ENCODE measurements at places on chromosomes 16 and 17.
A peak's percentile ranks its signal among the peaks of the same experiment; 100 is the strongest.

DNA sequence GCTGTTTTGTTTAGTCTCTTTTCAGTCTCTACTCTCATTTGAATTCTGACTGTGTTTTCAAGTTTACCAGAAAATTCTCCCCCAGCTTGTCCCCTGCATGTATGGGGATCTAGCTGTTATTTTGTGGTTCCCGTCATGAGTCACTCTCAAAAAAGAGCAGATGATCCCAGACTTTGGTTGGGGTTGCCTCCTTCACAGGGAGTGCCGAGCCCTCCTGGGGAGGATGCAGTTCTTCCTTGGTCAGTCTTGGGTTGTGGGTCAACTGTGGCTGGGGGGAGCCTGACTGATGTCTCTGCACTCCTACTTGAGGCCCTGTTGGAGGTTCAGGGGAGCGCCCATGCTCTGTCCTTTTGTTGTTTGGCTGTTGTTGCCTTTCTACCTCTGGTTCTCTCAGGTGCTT lies 37.7 kb downstream of the EPN2 start:
- no peak for DNase-seq

DNA sequence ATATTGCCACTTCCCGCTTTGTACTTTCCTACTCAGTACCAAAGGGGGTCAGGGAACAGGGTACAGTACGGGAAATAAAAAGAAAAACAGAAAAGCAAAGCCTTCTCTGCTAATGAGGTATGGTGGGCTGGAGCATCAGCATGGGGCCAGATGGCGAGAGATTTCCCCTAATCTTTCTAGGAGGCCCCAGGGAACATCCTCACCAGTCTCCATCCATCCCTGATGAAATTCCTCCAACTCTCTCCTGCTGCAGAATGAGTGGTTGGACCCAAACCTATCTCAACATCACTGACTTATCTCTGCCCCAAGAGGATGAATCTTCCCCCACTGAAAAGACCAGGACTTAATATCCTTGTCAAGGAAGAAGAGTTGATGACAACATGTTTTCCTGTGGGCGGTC lies 185.6 kb downstream of the C16orf78 start:
- no peak for DNase-seq

- DNase-seq = no peak
Measured at GRCh38 chr17:41909088-41909487, 9.7 kb downstream of the ACLY start.

DNA sequence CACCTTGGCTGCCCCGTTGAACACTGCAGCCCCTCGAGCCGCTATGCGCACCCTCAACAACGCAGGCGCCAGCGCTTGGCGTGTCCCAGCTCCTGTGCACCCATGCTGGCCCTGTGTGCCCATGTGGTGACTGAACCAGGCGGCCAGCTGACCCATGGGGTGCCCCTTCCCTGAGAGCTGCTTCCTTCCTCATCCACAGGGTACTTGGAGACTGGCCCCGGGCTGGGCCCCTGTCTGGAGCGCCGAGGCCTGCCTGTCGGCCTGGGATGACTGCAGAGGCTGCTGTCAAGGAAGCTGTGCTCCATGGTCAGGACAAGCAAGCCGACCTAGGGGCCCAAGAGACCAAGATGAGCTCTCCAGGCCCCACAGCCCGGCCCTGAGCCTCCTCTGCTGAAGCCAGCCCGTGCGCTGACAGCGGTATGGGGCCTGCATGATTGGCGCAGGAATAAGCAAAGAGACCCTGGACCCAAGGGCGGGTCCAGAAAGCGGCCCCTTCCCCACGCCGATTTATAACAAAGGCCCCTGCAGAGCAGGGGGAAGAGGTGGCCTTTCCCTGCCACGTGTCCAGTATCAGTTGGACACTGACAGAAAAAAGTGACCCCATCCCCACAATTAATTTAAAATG lies 21.6 kb upstream of the BAHCC1 start:
- no peak for DNase-seq

DNA sequence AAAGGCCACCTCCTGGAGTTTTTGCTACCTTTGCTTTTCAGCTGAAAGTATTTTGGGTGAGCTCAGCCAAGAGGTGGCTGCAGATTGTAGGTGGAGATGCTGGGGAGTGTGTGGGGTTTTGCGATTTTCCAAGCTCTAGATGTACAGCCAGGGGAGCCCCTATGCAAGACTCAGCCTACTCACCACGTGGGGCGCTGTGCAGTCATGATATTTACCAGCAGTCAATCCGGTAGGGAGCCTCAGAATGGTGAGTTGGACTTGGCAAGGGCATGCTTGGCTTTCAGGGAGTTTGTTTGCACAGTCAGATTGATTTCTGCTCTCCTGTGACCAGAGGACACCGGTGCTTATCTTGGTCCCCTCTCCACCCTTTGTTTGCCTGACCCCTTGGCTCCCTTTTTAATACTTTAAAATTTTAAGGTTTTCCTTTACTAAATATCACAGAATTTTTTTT lies 175.3 kb downstream of the UTP18 start:
- DNase-seq = peak; percentile 47

GRCh38 chr17:13765701-13766100 lies 164.0 kb upstream of the HS3ST3A1 start:
- DNase-seq = no peak

DNA sequence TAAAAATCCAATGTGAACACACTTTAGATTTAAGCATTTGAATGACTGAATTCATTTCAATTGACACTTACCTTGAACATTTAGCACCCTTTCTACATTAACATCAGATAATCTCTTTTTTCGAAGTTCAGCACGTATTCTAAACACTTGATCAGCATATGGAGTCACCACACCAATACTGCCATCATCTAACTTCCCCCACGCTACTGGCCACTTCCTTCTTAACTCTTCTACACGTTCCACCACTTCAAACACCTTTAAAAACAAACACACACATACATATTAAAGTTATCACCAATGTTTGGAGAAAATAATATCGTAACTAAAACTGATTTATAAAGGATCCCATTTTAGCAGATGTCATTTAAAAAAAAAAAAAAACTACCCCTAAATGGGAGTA lies 93.5 kb downstream of the CACNG1 start:
- no peak for DNase-seq

GRCh38 chr16:53502331-53503269 lies at the start of gene AKTIP:
Gene AKTIP (minus strand): TSS chr16:53503209. CDS start chr16:53500259, 2,950 bp downstream.
- DNase-seq = peak; percentile 17

- DNase-seq = no peak
Measured at GRCh38 chr17:50101346-50102163, 6.4 kb downstream of the PDK2 start.

DNA sequence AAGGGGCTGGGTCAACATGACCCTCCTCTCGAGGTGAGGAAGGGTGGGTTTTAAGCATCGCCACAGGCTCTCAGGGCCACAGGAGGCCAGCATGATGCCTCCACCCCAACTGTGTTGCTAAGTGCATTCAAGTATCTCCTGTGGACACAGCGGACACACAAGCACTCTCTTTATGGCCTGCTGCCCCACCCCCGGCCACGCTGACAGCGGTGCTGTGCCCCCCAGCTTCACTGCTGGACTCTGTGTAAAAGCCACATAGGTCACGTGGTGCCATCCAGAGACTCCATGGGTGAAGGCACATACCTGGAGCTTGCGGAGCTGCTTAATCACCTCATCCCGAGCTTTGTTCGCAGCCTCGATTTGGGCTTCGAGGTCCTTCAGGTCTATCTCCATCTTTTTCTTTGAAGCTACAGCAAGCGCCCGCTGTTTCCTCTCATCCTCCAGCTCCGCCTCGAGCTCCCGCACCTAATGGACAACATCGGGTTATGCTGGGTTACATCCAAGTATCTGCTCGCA lies 51.5 kb downstream of the NDEL1 start:
- no peak for DNase-seq

GRCh38 chr16:4309833-4310266 lies 6.0 kb upstream of the GLIS2 start:
- peak; percentile 49 for DNase-seq

- no peak for DNase-seq
Measured at GRCh38 chr16:56611281-56611833, 3.0 kb downstream of the MT2A start.

DNA sequence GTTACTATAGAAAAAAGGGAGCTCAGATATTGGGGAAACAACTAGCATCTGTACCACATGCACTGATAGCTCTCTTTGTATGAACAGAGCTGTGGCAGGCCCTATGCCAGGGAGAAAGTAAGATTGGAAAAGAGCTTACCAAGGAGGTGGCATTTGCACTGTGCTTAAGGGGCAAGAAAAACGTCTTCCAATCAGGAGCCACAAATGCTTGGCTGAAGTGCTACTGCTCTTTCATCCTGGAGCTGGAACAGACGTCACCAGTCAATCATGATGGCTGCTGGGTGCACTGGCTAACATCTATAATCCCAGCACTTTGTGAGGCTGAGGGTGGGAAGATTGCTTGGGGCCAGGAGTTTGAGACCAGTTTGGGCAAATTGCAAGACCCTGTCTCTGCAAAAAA lies 218.5 kb downstream of the SEC14L1 start:
- no peak for DNase-seq

DNA sequence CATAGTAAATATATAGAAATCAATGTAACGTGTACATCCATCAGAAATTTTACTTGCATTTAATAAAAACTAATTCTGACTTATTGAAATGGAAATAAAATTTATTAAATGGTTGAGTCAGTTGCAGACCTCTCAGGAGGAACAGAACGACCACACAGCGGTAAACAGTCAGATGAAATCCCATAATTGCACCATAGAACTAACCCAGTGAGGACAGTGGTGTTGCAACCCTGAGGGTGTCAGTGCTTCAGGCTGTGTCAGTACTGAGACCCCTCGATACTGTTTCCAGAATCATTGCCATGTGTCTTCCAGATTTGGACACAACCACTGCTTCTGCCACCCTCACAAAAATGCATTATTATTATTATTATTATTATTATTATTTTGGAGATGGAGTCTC lies 29.0 kb upstream of the SSTR2 start:
- no peak for DNase-seq

DNA sequence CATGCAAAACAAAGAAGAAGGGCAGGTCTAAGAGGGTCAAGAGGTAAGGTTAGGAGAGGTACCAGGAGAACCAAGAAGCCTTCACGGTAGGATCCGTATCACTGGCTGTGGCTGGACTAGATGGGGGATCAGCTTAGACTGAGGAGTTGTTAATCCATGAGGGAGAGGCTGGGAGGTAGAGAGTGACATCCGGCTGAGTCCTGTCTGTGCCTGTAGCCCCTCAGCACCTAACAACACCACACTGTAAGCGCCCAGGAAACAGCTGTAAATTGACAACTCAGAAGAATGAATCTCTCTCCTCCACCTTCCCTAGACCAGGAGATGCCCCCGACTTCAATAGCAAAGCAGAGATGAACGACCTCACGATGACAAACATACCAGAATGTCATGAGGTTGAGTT lies 199.4 kb upstream of the RPL38 start:
- no peak for DNase-seq

DNA sequence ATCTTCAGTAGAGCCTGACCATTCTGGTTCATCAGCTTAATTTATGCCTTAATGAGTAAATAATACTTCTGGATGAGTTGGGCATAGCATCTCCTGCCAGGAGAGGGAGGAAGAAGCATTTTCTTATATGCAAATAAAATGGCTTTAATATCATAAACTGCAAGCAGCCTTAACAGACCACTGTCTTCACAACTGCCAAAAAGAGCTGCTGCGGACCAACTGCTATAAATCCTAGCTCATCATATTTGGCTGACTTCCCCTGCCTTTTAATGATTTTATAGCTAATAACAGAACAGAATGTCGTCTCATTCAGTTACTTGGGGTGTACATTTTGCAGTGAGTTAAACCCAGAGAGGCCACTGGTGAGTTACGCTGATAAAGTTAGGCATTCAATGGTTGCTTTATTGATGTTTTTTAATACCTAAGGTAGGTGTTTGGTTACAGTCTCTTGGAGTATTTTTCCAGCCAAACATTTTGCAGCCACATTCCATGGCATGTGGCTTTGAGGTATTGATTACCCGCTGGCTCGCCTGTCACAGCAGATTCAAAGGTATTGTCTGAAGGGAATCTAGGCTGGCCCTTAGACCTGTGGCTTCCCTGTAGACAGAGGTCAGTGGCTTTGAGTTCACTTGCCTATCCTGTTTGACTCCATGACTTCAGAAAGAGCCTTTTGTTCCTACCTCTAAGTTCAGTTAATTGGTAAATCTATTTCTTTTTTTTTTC lies 16.4 kb downstream of the FAM20A start:
- DNase-seq = no peak

DNA sequence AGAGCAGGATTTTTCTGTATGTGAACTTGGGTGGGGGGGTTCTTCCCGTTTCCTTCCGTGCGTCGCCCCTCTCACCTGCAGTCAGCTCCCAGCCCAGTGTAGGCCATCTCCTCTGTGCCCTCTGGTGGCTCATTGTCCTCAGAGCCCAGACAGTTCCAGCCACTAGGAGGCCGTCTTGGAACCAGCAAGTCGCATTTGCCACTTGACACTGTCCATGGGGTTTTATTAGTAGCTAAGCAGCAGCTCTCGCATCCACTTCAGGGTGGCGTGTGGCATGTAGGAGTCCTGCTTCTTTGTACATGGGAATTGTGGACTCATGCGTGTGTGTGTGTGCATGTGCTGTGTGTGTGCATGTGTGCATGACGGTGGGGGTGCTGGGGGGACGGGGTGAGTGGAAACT lies 74.0 kb downstream of the SEC14L1 start:
- no peak for DNase-seq

GRCh38 chr17:74271281-74271680 lies 2.8 kb upstream of the DNAI2 start:
- no peak for DNase-seq

DNA sequence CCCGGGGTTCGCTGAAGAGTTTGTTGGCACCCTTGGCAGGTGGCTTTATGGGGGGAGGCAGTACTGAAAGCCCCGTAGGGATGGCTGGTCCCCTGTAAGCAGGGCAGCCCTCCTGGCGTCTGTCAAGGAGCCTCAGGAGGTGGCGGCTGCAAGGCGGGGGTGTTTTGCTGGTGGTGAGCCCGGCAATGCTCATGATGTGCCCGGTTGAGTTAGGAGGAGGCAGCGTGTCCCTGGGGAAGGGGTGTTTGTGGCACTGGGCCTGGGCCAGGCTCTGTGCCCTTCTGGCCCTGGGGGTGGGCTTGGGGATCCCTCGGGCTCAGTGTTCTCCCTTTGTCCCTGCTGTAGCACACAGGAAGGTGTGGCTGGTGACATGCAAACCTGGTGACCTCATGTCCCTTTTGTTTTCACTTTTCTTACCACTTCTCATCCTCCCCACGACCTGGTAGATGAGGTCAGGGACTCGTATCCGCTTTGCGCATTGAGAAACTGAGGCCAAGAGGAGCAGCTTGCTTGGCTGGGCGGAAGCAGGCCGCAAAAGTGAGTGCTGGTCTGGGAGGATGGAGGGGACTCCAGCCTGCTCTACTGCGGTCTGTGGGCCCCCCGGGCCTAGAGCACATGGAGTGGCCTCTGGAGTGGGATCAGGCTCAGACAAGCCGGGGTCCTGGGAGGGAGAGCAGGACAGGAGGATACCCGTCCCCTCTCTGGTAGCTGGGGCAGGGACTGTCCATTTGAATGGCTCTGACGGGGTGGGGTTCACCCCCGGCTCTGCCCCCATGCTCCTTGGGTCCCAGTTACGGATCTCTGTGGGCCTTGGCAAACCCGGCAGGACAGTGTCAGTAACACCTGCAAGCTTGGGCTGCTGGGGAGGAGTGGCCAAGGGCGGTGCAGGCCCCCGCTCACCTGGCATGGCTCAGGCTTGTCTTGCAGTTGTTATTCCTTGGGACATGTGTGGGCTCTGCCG lies 2.2 kb downstream of the SNN start:
- DNase-seq = peak; percentile 31

- no peak for DNase-seq
Measured at GRCh38 chr17:55272711-55273578, 8.2 kb downstream of the HLF start.

GRCh38 chr17:63479495-63480184 lies 2.8 kb downstream of the ACE start:
- no peak for DNase-seq
